ENCODE measurements at places on chromosomes 7 and 10.

GRCh38 chr7:1590476-1590875 lies 20.6 kb upstream of the PSMG3 start:
- no peak for DNase-seq

GRCh38 chr7:159099711-159100231 lies 44.9 kb downstream of the VIPR2 start:
- no peak for DNase-seq

DNA sequence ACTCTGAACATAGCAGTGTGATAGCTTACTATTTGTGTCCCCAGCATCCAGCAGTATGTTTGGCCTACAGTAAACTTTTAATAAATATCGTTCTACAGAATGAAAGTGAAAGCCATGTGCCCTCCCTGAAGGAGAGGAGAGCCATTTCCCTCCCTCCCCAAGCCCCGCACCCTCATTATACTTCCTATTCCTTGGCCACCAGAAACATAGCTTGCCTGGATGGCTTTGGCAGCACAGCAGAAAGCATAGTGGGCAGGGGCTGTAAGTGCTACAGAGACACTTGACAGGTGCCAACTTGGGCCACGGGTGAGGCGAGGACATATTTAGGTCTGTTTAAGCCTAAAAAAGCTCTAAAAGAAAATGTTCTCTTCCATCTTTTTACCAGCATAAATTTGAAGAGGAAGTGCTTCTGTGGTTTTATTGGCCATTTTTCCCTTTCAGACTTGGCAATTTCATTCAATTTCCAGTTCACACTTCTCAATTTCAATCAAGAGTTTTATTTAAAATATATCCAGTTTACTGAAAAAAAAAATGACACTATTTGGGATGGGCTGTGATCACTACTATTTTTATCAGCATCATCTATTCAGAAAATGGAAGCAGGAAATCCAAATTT lies 12.7 kb downstream of the HHEX start:
- no peak for DNase-seq

DNA sequence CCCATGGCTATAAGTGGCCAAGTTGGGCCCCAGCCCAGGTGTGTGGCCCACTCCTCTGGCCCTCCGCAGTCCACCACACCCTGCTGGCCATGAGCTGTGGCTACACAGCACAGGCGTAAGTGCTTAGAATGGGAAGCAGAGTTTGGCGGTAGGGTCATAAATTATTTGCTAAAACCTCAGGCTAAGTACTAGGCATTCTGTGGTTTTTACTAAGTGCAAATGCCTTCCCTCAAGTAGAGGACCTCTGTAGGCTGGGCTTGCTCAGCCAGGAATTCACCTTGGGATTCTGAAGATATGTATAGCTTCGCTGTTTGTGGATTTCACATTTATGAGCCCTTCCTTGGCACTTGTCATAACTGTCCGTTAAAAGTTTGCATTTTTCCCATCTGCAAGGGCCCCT lies 44.8 kb upstream of the LOXL4 start:
- no peak for DNase-seq

DNA sequence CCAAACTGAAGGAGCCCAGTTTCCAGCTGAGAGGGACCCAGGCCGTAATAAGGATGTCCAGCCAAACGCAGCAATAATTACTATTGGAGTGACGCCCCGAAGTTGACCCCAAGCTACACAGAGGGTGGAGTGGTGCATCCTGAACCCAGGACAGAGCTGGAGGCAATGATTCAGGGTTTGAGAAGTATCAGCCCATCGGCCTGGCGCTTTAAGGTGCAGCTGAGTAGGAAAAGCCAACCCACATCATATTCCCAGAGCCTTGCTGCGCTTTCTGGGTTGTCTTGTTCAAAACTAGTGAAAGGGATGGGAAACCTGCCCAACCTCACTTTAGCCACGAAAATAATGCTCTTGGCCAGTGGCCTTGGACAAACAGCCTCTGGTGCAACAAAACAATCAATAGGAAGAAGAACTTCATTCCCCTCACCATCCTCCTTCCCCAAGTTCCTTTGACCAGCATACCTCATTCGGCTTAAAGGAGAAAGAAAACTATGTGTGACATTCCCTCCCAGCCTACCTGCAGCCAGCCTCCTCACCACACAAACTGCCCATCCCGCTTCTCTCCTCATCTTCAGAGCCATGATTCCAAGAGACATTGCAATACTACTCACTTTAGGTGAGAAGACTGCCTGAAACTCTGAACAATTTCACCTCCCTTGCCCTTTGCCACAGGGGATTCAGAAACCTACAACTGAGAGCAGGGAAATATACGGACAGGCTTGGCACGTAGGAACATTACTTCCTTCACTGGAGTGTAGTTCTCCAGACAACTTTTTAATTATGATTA lies 217.2 kb upstream of the MKLN1 start:
- DNase-seq = no peak

GRCh38 chr7:70763961-70764691 lies 367.8 kb upstream of the GALNT17 start:
- DNase-seq = no peak

- DNase-seq = no peak
These were observed 177.1 kb downstream of the ZNF248 start for GRCh38 chr10:37680243-37680683.

DNA sequence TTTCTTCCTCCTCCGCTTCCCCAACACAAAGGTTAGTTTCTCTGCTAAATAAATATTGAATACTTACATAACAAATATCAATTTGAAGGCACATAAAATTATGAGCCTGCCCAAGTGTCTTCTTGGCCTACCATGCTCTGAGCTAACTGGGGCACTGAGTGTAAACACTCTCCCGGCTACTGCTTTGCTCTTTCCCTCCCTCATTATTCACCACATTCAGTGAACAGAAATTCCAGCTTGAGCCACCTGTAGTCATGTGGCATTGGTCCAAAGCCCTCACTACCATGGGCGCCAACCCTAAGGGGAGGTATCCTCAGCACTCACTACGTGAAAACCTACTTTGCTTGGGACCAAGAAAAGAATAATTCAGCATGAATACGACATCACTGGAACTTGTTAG lies 409.0 kb downstream of the KCNMA1 start:
- no peak for DNase-seq

DNA sequence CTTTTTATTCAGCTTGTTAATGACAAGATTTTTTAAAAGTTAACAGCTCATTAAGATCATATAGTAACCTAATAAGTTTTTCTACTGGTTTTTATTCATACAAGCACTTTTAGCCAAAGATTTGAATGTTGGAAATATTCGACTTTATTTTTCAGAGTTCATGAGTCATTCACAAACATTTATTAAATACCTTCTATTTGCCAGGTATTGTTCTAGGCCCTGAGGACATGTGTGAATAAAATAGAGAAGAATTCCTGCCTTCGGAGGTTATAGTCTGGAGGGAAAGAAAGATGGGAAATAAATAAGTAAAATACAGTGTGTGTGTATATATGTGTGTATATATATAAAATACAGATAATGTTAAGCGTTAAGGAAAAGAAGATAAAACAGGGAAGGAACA lies 31.5 kb downstream of the BTAF1 start:
- no peak for DNase-seq

DNA sequence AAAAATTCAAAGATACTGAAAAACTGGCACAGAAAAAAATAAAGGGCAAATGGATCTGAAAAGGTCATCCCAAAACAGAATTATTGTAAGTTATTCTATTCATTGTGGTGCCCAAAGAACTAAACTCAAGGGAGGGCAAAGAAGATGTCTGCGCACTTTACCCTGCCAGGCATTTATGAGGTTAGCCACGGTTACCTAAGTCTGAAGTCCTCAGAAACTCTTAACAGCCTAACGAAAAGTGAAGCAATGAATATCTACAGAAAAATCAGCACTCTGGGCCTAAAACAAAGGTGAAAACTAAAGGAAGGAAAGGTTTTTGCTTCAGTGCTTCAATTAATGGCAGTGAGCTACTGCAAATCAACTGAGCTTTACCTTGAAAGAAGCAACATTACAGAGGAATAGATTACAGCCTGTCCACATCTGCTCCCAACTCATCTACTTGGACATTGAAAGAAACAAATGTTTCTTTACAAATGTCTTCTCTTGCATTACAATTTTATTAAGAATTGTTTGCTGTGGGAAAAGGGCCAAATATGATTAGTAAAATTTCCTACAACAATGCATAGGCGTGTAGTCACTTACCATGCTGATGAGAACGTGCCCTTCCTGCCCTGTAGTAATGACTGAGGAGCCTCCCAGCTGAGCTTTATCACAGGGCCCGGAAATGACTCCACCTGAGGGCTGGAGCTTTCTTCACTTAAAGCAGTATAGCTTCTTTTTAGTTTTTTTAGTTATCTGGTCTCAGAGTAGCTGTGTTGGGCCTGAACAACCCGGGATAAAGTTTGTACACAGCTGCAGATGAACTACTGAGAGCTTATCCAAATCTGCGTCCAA lies at the start of gene TUBAL3:
TSS of gene TUBAL3 (minus strand) at position 621 of the 834 bp plus-strand sequence. CDS start at position 585, 36 bp downstream.
- no peak for DNase-seq

- no peak for DNase-seq
These were observed 14.8 kb downstream of the ANK3 start for GRCh38 chr10:60374836-60375235.

- DNase-seq = no peak
These were observed 9.4 kb upstream of the PSAP start for GRCh38 chr10:71860243-71861029.

GRCh38 chr7:142933624-142934023 lies at the start of gene TRPV5:
TSS of gene TRPV5 (minus strand) at chr7:142933746. CDS start at chr7:142933459, 287 bp downstream.
- DNase-seq = no peak

DNA sequence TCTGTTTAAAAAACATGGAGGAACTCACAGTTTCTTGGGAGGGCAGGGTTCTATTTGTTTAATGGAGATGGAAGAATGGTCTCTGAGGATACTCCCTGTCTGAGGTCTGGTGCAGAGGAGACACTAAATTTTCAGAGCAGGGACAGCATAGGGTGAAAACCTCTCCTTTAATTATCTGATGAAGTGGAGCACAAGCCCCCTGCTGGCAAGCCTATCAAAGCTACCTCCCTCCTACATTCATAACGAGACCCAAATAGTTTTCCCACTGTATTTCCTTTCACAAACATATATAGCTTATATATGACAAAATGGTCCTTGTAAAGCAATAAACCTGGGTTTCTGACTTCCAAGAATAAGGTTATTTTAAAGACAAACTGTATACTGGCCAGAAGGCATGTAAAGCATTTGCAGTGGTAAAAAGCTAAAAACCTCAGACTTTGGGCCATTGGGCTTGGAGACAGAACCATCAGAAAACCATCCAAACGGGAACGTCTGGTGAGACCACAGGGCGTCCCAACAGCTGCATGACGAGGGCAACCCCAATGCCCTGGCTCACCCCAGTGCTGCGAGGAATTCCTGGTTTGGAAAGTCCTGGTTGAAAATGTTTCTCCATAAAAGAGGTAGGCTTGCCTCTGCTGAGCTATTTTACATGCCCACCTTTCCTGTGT lies 201.3 kb downstream of the FANK1 start:
- no peak for DNase-seq

GRCh38 chr10:8034466-8035005 lies 20.0 kb upstream of the GATA3 start:
- DNase-seq = no peak

DNA sequence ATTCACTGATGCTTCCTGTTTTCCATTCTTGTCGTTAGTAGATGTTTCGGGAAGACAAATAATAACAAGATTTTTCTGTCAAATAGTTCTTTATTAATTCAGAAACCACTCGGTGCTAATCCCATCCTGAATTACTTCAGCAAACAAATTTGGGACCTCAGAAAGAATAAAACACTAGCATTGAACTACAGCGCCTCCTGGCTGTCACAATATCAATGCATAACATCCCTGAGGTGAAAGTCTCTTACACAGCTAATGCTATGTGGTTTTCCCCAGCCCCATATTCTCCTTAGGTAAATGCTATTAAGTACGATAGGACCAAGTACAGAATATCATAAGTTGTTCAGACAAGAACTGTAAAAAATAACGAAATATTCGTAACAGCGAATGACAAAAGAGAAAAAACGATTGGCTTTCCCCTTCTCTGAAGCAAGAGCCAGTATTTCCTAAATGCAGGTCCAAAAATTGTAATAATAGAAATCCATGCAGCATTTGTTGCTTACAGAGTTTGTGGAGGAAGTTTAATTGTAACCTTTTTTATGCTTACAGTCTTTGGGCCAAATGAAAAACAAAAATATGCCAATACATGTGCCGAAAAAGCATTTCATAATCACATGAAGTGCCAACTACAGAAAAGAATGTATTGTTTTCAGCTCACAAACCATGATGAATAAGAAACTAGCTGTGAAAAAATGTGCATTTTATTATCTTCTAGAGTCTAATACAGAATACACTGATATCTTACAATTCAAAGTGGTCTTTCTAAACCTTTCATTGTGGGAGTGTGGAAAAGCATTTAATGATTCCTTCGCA lies 47.3 kb downstream of the MYPN start:
- peak; percentile 38 for DNase-seq

GRCh38 chr7:16644636-16645592 lies 640 bp downstream of the ANKMY2 start:
- no peak for DNase-seq

DNA sequence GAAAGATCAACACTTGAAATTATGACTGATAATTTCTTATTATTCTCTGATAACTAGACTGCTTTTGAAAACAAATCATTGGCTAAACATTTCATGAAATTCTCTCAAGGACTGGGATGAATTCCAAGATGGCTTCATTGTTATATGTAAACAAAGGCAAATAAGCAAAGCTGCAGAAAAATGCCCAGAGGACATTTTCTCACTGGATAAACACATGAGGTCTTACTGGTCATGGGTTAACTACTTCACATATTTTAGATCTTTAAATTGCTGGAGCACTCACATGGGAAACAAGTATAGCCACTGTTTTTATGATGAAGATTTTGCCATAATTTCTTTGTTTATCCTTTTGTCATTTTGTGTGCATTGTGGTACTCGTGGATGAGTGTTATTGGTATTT lies 239.1 kb downstream of the PHF14 start:
- no peak for DNase-seq

GRCh38 chr7:155000795-155001194 lies 2.1 kb downstream of the PAXIP1 start:
- DNase-seq = no peak

DNA sequence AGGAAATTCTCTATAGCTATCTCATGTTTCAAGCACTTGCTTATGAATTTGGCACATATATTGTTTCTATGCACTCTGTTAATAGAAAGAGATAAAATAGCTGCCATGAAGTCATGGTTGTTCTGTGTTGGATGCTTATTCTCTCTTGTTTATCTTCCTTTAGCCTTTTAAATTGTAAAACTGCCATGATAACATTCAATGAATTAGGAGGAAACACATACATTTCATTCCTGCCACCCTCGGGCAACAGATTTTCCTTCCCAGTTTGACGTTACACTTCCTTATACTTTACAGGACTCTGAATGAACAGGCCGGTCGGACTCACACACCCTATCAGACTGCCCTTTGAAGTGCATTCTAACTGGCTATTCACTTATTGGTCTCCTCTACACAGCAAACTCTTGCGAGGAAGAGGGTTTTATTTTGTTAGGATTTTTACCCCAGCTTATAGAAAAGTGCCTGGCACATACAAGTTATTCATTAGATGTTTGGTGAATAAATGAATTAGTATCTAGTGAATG lies 65.7 kb upstream of the FERD3L start:
- no peak for DNase-seq

DNA sequence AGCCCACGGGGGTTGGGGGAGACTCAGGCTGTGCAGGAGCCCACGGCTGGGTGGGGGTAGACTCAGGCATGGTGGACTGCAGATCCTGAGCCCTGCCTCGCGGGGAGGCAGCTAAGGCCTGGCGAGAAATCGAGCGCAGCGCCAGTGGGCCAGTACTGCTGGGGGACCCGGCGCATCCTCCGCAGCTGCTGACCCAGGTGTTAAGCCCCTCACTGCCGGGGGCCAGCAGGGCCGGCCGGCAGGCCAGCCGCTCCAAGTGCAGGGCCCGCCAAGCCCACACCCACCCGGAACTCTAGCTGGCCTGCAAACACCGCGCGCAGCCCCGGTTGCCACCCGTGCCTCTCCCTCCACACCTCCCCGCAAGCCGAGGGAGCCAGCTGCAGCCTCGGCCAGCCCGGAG lies 33.4 kb downstream of the SP4 start:
- no peak for DNase-seq

Measured in stimulated activated CD4-positive, alpha-beta T cell treated with anti-CD3 and anti-CD28 coated beads, Interleukin-1b, Interleukin-23, amount 100 ng/mL, for 1 hour (primary cell).